ENCODE measurements at places on chromosomes 12 and 14. TPM values are rescaled to one million over a fixed set of nuclear protein-coding genes. Genes with fewer than 3 reads are reported as not detected.

- no peak for DNase-seq
Observed at GRCh38 chr14:63275611-63276010, 43.1 kb downstream of the GPHB5 start.

GRCh38 chr12:13379531-13380188 lies 183.1 kb downstream of the EMP1 start:
- DNase-seq, result no peak

Gene NCOR2
- total RNA-seq, result 159 TPM

DNA sequence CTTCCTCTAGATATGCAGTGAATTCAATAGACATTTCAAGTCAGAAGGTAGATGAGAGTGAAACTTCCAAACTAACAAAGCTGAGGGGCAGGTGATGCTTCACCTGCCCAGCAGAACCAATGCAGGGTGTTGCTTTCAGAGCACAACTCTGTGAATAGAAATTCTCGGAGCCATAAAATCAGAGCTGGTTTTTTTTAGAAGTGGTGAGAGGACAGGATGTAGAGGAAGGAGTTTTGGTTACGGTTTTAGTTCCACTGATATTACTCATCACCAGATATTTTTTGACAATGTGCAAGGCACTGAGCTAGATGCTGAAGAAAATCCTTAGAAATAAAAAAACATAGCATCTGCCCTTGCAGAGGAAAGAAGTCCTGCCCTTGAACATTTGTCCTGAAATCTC lies 62.2 kb downstream of the BMP4 start:
- no peak for DNase-seq

DNA sequence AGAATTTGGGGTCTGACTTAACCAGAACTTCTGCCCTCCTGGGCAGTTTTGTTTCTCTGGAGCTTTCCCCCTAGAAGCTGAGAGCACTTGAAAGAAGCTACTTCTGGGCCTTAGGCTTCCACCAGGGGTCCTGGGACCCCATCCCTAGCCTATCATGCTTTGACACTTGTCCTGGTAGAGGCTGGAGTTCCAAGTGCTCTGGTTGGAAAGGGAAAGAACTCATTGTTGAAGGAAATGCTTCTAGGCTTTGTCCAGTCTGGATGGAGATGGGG lies 1.4 kb upstream of the COL2A1 start:
- DNase-seq, result no peak

- no peak for DNase-seq
Observed at GRCh38 chr12:131491916-131492490, 218.9 kb upstream of the SFSWAP start.

GRCh38 chr14:103127356-103127755 lies 4.1 kb downstream of the TNFAIP2 start:
- no peak for DNase-seq

DNA sequence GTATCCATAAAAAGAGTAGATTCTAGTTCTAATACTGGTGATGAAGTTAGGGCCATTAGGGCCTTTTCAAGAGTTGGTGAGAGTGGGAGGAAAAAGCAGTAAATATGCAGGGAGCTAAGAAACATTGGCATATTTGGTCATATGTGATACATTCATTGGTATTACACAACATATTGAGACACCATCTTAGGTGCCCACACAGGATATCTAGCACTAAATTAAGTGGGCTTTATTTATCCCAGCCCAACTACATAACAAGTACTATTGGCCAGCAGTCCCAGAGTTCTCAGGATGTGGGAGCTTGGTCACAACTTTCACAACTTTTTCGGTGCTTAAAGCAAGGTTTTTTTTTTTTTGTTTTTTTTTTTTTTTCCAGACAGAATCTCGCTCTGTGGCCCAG lies 2.0 kb upstream of the ING4 start:
- DNase-seq, result no peak

Gene SLCO1C1
- total RNA-seq, result not detected

DNA sequence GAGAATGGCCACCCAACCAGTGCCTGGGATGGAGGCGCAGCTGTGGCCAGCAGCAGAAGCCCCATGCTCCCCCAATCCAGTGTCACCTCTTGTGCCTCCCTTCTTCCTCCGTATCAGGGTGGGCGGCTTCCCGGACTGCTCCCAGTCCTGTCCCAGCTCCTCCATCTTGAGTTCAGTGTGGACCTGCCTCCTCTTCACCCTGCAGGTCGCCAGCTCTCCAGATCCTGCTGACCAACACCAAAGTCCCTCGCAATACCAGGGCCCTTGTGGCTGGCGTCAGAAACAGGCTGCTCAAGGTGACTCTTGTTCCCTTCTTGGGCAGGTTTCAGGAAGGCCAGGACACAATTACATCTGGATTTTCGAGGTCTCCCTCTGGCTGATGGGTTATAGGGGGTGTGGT lies 17.0 kb downstream of the MVK start:
- no peak for DNase-seq

Gene KRT79
- not detected for total RNA-seq

- no peak for DNase-seq
Observed at GRCh38 chr12:114213055-114213581, 192.8 kb downstream of the TBX5 start.

- DNase-seq, result peak; percentile 79
Observed at GRCh38 chr14:75247286-75247922, 31.2 kb upstream of the FOS start.

Gene RAD9B
- 3.0 TPM for total RNA-seq

DNA sequence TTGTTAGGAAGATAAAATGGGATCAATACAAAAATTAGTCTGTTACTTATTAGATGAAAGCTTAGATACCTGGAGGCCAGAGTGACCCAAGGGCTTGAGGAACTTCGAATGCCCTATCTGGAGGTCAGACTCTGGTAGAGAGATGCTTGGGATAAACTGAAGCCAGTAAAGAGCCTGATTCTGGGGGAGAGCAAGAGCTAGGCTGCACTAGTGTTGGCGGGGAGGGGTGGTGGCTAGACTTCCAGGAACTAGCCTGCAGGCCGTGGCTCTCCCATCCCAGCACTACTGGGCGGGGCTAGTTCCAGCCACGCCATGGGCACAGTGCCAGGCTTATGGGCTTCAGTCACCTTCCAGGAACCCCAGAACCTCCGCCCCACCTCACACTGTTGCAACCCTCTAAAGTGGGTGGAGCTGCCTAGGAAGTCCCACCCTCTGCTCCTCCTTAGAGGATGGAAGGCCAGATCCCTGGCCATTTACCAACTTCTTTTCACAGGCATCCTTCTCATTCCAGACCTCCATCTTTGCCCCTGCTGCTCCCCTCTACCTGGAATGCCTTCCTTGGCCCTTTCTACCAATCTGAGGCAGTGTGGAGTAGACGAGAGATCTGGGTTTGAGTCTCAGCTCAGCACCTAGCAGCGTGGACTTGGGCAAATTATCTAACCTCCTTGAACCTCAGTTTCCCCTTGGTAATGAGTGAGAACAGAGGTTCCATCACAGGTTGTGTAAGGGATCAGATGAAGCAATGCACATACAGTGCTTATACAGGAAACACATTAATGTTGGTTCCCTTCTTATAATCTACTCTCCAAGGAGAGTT lies 6.3 kb upstream of the NFE2 start:
- no peak for DNase-seq

DNA sequence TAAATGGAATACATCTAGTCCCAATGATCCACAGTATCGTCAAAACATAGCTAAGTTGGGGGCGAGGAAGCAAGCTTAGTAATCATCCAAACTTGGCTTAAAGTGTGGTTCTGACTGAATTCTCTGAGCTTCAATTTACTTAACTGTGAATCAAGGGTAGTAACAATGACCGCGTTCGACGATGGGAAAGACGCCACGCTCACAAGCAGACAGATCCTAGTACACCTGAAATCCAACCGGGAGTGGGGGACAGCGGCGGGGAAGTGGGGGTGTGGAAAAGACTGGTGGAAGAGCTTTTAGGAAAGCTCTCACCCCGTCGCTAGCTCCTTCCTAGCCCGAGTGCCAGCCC lies 433 bp downstream of the COX16 start:
- no peak for DNase-seq

Gene KRT3
- total RNA-seq, result not detected

DNA sequence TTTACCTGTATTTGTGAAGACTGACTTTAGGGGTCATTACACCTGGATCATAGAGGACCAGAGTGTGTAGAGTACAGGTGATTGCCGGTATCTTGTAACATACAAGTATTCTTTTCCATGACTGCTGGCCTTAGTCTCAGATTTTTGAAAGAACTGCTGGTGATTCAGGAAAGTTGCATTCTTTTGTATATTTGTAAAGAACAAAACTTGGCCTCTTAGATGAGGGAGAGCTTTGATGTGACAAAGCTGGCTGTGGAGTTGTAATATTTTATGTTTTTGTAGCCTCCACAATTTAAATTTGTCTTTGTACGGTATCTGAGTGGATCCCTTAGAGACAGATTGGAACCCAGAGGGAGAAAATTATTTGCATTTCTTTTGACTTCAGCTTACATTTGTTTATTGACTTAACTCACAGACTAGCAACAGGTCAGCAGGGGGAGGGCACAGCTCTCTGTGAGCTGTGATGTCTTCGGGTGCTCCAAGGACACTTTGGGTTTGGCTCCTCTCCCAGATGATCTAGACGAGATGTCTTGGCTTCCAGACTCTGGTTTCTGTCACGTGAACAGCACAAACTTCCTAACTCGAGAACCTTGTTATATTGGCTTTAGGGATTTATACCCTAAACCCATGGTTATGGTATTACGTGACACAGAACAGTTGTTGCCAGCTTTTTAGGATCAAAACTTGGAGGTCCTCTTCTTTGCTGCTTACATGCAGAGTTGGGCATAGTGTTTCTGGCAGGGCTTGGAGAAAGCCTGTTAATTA lies 65.9 kb downstream of the DAAM1 start:
- no peak for DNase-seq

DNA sequence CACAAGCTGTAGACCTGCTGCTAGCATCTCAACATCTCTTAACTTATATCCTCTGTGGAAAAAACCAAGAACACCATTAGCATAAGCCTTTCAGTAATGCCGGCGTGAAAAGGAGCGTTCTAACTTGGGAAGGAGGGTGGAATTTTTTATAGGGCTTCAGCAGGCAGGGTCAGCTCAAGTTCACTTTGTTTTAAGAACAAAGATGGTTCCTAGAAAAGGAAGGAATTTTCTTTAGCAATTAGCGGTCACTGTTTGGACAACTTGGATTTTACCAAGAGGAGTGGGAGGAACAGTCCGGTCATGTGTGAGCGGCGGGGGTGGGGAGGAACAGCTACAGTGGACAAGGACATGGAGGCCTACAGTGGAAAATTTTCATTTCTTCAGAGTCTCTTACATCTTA lies 35.9 kb downstream of the BBS10 start:
- DNase-seq, result no peak

Gene RTN1
- not detected for total RNA-seq

GRCh38 chr12:25903603-25904245 lies 54.8 kb upstream of the RASSF8 start:
- no peak for DNase-seq

DNA sequence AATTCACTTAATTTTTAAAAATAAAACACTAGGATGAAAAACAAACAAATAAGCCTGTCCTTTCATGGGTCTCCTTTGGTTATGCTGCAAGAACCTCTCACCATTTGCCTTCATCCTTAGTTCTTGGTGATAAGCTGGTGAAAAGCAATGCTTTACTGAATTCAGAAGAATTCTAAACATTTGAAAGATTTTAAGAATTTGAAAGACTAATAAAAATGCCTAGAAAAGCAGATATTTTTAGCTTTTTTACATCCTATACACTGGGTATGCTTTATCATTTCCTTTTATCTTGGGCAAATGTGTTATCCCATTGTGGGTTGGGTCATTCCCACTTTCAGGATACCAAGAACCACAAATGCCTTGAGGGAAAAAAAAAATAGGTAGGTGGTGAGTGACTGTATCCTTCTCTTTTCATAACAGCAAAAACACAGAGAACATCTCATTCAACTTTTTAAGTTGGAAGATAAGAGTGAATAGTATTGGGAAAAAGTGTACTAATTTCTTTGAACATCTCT lies 197.1 kb upstream of the ABCD2 start:
- no peak for DNase-seq

DNA sequence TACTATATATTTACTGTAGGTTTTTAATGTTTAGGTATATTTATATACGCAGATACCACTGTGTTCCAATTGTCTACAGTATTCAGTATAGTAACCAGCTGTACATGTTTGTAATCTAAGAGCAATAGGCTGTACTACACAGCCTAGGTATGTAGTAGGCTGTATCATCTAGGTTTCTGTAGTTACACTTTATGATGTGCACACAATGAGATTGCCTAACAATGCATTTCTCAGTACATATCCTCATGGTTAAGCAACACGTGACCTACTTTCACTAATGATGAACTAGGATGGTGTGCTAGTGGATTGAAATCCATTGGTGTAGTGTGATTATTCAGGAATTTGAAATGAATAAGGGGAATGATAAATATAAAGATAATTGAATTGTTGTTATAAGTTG lies 77.7 kb downstream of the ETNK1 start:
- DNase-seq, result no peak

DNA sequence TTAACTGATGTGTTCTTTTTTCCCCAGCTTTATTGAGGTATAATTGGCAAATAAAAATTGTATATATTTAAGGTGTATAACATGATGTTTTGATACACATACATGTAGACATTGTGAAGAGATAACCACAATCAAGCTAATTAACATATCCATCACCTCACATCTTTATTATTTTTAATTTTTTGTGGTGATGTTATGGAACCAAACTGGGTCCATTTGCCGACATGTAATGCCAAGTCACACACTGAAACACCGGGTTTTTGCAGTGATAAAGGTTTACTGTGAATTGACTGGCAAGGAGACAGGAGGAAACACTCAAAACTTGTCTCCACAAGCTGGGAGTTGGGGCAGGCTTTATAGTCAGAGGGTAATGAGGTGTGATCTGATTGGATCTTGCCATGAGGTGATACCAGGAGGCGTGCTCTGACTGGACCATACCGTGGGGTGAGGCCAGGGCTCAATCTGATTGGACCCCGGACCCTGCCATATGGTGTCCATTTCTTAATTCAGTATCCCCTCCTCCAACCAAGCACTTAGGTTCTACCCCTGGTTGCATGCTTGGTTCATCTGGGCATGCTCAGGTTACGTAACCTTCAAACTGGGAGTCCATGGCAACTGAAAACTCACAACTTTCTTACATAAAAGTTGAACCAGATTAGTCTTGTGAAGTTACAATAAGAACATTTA lies 11.8 kb upstream of the WSCD2 start:
- no peak for DNase-seq

Gene BBOF1
- total RNA-seq, result 3.9 TPM

- no peak for DNase-seq
Observed at GRCh38 chr12:52226446-52226845, 6.6 kb upstream of the KRT7 start.

Gene PTCSC3
- total RNA-seq, result not detected

- no peak for DNase-seq
Observed at GRCh38 chr14:21099596-21099985, 1.1 kb upstream of the ZNF219 start.

GRCh38 chr14:102630881-102631280 lies 38.4 kb downstream of the RCOR1 start:
- no peak for DNase-seq

- no peak for DNase-seq
Observed at GRCh38 chr14:103905842-103906456, 22.3 kb upstream of the TDRD9 start.

- DNase-seq, result no peak
Observed at GRCh38 chr14:86766469-86766868, 1226.5 kb downstream of the GALC start.

- DNase-seq, result no peak
Observed at GRCh38 chr12:60489071-60489470, 893.2 kb downstream of the SLC16A7 start.

- peak; percentile 58 for DNase-seq
Observed at GRCh38 chr12:12718853-12719252, 1.7 kb downstream of the CDKN1B start.
